ENCODE measurements at places on chromosomes 11 and 22.

GRCh38 chr11:11916981-11917399 is 75.2 kb downstream of the USP47 start:
- DNase-seq: no peak

- no peak for DNase-seq
Observed at GRCh38 chr11:63537293-63538101, 889 bp downstream of the PLAAT4 start.

GRCh38 chr11:22795914-22796313 is 33.7 kb downstream of the SVIP start:
- no peak for DNase-seq

DNA sequence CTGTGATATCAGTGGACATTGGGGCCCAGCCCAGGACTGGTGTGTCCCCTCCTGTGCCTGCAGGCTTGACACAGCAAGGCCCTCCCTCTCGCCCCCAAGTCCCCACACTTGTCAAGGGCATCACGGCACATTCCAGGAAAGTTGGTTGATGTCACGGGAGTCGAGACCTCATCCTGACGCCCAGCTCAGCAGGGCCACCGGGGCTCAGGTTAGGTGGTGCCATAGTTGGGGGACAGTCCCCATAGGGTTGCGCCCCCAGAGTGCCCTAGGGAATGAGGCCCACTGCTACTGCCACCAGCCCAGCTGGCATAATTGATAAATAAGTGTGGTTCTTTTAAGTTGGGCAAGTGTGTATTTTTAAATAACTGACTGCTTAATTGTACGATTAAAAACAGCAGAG is 28.3 kb upstream of the GRAMD4 start:
- no peak for DNase-seq

GRCh38 chr11:70628855-70629844 is 230.8 kb downstream of the CTTN start:
- no peak for DNase-seq

DNA sequence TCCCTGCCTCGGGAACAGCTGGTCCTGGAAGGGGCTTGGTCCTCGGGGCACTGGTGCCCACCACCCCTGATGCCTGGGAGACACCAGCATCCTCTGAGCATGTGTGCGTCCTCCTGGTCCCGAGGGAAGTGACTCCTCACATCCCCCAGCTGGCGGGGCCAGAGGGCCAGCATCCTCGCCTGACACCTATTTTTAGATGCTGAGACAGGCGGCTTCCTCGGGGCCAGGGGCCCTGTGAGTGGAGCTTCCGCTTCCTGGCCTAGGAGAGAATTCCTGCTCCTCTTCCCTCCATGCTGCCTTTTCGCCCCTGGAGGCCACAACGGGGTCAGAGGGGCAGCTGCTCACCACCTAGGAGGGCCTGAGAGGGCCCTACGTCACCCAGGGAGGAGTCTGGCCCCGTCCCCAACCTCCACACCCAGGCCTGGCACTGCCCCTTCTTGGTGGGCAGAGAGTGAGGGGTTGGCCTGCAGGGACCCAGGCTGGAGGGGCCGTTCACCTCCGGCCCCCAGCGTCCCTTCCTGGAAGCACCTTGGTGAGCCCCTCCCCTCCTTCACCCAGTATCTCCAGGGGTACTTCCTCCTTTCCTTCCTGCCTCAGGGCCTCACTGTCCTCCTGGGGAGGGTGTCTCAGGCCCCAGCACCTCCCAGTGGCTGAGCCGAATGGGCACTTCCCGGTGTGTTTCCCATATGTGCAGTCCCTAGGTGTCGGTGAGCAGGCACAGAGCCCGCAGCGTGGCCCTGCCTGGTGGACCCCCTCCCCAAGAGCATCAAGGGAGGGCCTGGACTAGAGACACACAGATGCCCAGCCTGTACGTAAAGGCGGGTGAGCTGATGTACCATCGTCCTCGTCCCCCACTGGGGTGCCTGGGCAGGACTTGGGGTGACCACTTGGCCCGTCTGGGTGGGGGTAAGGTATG is 6.1 kb downstream of the CD81 start:
- DNase-seq: no peak

DNA sequence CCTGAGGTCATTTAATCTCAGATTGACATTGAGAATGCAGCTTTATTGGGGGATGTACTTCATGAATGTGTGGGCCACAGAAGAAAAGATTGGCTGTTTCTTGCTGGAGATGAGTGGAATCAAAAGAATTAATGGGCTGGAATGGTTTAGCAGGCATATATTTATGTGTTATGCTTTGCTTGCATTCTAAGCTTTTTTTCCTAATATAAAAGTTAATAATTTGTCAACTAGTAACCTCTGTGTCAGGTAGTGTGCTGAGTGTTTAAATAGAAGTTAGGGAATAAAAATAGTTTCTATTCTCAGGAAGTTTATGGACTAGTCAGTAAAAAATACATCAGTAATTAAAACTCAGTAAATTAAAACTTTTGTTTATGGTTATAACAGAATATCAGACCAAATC is 67.4 kb upstream of the PRODH start:
- no peak for DNase-seq

GRCh38 chr11:9776203-9776602 is 112.3 kb downstream of the SWAP70 start:
- DNase-seq: no peak

DNA sequence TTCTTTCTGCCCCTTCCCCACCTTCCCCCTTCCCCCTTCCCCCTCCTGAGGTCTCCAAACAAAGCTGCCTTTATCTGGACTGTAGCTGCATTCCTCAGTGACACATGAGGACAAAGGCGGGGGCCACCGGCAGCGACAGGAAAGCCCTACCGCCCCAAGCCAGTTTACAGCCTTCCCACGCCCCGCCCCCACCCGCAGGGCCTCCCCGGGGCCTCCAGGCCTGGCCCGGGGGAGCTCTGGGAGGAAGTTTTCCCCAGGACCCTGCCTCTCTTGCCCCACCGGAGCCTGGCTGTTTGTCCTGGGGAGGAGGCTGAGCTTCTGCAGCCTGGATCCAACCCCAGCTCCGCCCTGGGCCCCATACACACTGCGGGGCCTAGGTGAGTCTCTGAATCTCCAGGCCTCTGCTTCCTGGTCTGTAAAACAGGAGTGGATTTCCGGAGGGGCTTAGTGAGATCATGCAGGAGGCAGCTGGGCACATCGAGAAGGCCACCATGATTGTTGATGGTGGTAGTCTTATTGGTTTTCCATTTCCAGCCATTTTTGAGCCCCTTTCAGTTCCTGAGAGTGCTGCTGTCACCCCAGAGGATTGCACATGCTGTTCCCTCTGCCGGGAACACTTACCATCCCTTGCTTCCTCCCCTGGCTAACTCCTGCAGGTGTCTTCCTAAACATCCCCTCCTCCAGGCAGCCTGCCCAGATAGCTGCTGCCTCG is 130.7 kb downstream of the MN1 start:
- no peak for DNase-seq

- DNase-seq: no peak
Observed at GRCh38 chr11:66951927-66952337, 6.3 kb downstream of the PC start.

GRCh38 chr11:62713343-62713742 is 5.9 kb downstream of the GNG3 start:
- DNase-seq: no peak

- no peak for DNase-seq
Observed at GRCh38 chr11:18204220-18204619, 31.6 kb downstream of the MRGPRX4 start.

DNA sequence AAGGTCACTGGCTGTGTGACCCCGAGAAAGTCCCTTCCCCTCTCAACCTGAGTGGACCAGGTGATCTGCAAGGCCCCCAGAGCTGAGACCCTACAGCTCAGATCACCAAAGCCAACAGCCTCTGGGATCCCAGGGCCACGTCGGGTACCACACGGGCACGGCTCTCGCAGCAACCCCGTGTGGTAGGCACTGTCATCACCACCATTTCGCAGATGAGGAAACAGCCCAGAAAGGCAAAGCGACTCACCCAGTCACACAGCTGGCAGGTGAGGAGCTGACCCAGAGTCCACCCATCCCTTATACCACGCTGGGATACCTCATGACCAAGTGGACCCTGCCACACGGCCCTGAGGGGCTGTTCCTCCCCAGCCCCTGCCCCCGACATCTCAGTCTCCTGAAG is 2.8 kb downstream of the ATP5MGL start:
- no peak for DNase-seq

DNA sequence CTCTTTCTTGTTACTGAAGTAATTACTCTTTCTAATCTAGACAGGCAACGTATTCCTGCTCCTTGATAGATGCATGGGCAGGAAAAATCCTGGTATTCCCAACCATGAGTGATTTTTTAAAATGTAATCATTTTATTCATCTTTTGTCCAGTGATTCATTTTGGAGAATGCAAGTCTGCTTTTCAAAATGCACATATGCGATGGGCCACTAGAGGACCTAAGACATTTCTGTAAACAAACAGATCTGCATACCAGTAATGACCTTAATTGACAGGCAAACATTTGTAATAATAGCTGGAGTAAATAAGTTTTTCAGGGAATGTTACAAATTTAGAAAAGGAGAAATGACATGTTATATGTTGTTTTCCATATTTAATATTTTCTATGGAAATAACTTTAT is 1167.6 kb downstream of the JRKL start:
- no peak for DNase-seq

GRCh38 chr22:37931893-37932389 is 21.5 kb downstream of the C22orf23 start:
- no peak for DNase-seq

DNA sequence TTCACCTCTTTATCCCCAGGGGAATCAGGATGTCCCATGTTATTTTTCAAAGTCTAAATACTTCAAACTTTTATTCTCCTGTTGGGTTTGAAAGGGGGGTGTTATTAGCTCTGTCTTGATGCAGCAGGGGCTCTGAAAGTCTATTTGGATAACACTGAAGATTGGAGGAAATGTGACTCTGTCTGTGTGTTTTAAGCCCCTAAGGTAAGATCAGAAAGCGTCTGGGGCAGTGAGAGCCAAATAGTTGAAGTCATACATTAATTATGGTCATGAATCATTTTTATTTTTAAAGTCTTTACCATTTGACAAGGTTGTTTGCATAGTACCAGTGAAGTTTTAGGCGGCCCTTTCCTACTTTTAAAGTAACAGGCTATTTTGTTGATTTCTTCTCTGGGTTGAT is 139.0 kb downstream of the UVRAG start:
- DNase-seq: no peak

DNA sequence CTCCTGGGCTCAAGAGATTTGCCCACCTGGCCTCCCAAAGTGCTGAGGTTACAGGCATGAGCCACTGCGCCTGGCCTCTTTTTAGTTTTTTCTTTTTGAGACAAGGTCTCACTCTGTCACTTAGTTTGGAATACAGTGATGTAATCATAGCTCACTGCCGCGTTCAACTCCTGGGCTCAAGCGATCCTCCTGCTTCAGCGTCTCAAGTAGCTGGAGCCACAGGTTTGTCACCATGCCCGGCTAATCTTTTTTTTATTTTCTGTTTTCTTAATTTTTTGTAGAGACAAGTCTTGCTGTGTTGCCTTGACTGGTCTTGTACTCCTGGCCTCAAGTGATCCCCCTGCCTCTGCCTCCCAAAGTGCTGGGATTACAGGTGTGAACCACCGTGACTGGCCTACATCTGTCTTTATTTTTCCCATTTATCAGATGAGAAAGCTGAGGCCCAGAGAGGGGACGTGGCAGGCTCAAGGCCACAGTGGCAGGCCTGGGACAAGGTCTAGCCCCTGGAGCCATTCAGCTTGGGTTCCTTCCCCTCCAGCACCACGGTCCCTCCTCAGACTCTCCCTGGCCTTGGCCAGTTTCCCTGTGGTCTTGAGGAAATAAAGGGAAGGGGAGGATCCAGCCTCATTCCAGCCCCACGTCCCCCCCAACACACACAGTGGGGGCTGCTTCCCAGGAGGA is 2.8 kb upstream of the KDELR3 start:
- no peak for DNase-seq

DNA sequence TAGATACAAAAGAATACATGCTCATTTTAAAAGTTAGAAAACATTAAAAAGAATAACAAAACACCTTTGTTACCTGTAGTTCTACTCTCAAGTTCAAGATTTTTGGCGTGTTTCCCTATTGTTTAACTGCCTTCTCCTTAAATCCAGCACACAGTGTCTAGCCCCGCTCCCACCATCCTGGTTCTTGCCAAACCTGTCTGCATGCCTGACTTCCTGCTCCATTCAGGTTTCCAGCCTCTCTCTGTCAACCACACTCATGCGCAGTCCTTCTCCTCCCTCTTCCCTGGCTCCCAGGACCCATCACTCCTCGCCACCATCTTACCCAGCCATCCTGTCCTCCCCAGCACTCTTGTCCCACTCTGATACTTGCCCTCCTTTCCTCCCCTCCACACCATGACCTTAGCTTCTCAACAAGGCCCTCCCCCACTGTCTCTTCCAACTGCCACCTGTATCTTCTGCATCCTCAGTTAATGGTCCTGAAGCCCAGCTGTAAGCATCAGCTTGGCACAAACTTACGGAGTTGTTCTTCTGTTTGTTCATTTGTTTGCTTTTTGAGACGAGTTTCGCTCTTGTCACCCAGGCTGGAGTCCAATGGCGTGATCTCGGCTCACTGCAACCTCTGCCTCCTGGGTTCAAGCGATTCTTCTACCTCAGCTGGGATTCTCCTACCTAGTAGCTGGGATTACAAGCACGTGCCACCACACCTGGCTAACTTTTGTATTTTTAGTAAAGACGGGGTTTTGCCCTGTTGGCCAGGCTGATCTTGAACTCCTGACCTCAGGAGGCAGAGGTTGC is 7.5 kb upstream of the MYH9 start:
- DNase-seq: no peak

DNA sequence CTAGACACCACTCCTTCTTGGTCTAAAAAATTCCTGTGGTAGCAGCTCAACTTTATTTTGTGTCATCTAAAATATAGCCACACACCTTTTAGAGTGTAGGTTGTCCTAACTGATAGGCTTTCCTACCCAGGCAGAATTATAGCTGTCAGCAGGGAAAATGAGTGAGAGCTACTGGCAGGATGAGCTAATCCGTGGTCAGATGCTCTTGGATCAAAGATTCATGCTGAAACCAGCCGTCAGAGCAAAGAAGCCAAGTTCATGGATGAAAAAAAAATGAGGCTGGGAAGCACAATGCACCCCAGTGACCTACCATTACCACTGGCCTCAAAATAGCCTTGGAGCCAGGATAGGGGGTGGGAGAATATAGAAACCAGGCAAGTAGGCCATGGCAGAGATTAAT is 113.1 kb upstream of the BLID start:
- DNase-seq: no peak

- DNase-seq: peak; percentile 8
Observed at GRCh38 chr11:71420455-71421241, 27.5 kb downstream of the DHCR7 start.

DNA sequence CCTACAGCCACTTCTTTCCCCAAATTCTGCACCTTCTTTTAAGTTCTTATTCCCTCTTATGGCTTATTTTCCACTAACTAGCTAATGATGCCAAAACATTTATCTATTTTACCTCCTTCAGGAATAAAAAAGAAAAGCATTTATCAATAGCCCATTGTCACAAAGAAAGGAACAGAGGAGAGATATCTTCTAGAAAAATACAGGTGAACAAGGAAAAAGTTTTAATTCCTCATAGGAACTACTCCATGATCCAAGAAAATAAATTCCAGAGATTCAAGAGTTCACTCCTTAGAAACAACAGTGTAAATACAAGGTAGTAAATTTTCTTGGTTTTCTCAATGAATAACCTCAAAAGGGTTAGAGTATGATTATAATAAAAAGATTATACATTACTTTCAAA is 52.6 kb upstream of the TOP3B start:
- no peak for DNase-seq

Data from activated T-cell treated with anti-CD3 and anti-CD28 coated beads for 48 hours (primary cell).